Left renal pelvis (tissue), 4 donors: ENCODE measurements at places on chromosomes 2 and 18.

DNA sequence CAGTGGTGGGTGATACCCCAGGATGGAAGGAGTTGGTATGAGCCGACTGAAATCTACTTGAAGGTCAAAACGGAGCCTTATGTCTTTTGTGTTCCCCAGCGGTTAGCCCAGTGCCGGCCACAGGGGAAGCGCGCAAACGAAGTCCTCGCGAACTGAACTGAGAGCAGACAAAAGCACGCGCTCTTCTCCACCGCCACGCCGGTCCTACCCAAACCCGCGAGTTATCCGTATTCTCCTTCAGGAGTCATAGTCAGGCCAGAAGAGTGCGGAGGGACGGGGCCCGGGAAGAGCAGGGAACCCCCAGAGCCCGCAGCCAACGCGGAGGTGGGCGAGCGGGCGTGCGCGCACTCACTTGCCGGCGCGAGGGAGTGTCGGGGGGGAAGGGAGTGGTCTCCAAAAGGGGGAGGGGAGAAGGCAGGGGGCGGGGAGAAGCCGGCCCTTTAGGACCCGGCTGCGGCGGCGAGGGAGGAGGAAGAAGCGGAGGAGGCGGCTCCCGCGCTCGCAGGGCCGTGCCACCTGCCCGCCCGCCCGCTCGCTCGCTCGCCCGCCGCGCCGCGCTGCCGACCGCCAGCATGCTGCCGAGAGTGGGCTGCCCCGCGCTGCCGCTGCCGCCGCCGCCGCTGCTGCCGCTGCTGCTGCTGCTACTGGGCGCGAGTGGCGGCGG is at the start of gene IGFBP2:
IGFBP2 (plus strand) TSS at position 469 of the 664 bp plus-strand sequence; CDS start at position 573, 104 bp downstream.
- DNase-seq = no peak

- no peak for DNase-seq
Measured at GRCh38 chr18:63586966-63587365, at the start of gene SERPINB13. Gene SERPINB13, plus strand, starts transcription at chr18:63587343. Its CDS starts 1,325 bp downstream, at chr18:63588668.

DNA sequence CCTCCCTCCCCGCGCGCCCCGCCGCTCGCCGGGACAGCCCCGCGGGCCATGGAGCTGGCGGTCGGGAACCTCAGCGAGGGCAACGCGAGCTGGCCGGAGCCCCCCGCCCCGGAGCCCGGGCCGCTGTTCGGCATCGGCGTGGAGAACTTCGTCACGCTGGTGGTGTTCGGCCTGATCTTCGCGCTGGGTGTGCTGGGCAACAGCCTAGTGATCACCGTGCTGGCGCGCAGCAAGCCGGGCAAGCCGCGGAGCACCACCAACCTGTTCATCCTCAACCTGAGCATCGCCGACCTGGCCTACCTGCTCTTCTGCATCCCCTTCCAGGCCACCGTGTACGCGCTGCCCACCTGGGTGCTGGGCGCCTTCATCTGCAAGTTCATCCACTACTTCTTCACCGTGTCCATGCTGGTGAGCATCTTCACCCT is 865 bp downstream of the GALR1 start:
- DNase-seq = no peak

DNA sequence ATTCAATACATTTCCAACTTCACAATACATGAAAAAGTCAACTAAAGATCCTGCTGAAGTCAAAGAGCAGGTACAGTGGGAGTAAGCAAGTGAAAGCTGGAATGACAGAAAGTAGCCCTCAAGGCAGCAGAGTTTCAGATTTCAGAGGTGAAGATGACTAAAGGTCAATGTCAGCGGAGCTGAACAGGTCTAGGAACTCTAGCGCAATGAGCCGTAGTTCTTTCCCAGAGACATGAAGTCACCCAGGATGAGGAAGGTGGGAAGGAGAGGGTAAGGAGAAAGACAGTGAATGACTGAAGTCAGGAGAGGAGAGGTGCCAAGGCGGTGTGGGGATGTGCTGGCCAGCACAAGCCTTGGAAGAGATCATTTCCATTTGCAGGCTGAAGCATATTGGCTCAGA is 28.1 kb downstream of the PTPN2 start:
- no peak for DNase-seq

- no peak for DNase-seq
Measured at GRCh38 chr18:58955738-58956137, 91.1 kb downstream of the ZNF532 start.

GRCh38 chr2:191991442-191991841 is 144.6 kb upstream of the CAVIN2 start:
- no peak for DNase-seq

- DNase-seq = no peak
Measured at GRCh38 chr18:2009942-2010697, 561.2 kb downstream of the METTL4 start.

DNA sequence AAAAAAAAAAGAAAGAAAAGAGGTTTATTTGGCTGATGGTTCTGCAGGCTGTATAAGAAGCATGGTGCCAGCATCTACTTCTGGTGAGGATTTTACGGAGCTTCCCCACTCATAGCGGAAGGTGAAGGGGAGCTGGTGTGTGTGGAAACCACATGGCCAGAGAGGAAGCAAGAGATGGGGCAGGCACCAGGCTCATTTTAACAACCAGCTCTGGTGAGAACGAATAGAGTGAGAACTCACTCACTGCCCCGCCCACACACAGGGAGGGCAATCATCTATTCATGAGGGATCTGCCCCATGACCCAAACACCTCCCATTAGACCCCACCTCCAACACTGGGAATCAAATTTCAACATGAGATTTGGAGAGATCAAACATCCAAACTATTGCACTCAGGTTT is 68.5 kb downstream of the MOGAT1 start:
- DNase-seq = no peak

GRCh38 chr2:41446266-41446665 is 601.6 kb upstream of the PKDCC start:
- DNase-seq = no peak

DNA sequence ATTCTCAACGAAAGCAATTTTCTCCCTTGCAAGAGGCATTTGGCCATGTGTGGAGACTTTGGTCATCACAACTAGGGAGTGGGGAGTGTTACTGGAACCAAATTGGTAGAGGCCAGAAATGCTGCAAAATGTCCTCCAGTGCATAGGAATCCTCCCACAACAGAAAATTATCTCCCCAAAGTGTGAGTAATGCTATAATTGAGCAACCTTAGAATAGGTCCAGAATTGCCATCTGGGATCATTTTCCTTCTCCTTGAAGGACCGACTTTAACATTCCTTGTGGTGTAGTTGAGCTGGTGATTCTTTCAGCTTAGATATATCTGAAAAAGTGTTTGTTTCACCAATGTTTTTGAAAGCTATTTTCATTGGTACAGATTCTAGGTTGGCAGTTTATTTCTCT is 111.2 kb upstream of the SMIM21 start:
- no peak for DNase-seq

- DNase-seq = no peak
Measured at GRCh38 chr18:26268454-26268853, 42.2 kb downstream of the TAF4B start.

GRCh38 chr2:146927080-146927711 is 917.6 kb upstream of the ACVR2A start:
- peak; percentile 36 for DNase-seq

GRCh38 chr2:162926907-162927306 is 88.3 kb upstream of the KCNH7 start:
- DNase-seq = no peak

DNA sequence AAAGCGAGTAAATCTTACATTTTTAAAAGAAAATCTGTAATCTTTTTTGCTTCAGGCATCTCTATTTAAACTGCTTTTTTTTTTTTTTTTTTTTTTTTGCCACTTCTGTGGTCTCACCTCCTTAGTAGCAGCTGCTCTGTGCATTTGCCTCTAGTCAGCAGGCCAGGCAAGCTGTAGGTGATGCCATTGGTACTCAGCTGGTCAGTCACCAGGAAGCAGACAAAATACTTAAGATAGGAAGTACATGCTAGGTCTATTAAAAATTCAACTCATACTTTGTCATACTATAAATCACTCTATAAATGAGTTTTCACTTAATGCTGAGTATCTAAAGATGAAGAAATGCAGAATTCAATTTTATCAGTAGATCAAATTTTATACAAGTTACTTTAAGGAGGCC is 83.7 kb downstream of the KYNU start:
- DNase-seq = no peak

DNA sequence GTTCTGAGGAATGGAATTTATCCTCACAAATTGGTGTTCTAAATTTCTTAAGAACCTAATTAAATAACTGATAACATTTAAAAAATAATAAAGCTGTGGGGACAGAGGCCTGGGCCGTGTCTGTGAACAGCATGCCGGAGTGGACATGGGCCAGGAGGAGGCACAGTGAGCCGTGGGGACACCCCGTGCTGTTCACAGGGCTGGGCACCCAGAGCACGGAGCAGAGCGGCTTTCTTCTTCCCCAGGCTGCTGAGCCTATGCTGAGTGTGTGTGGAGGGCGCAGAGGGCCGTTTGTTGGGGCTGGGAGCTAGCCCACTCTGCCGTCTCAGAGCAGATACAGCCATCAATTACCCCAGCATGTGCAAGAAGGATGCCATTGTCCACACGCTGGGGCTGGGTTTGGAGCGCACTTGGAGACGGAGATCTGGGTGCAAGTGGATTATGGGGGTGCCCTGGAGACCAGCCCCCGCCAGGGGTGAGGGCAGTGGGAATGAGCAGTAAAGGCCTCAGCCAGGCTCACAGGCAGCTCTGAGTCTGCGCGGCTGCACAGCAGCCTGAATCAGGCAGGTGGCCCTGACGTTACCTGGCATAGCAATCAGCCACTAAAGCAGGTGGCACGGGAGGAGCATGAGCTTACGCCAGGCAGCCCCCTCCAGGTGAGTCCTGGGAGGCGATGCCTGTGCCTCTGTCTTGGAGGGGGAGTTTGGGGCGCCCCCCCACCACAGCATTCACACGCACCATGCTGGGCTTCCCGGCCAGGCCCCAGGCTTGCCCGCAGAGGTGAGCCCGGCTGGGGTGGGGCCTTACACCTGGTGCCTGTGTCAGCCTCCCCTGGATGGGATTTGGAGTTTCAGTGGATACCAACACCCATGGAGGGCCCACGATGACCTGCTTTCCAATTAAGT is 52.1 kb upstream of the SLC66A3 start:
- DNase-seq = no peak

DNA sequence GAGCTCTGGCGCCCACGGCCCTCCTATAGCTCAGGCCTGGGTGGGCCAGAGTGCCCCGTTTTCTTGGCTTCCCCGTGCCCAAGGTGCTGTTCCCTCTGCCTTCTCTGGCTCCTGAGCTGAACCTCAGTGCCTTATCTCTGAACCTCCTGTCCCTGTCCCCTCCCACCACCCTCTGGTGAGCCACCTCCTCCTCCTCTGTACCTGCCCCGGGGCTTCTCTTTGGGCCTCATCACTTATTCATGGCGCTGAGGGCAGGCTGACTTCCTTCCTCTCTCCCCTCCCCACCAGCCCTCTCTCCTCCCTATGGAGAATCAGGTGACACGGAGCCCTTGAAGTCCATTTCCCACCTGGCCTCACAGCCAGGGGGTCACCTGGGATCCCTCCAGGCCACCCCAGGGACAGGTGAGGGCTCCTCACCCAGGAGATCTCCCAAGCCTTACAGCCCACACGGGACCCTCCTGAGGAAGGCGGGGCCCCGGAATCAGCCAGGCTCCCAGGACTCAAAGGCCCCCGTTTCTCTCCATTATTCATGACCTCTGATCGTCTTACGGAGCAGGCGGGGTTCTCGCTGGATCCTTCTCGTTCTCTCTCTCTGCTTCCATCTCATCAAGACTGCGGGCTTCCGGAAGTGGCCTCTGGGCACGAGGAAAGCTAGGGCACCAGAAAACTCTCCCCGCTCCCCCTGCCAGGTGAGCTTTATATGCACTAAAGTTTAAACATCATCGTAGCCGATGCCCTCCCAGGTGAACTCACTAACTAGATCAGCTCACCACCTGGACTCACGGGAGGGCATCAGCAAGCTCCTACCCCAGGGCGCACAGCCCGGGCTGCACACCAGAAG is at the start of gene LOXHD1:
LOXHD1 (minus strand) TSS at position 106 of the 841 bp plus-strand sequence. CDS start 187 bp downstream, outside the sequence.
- DNase-seq = no peak

- no peak for DNase-seq
Measured at GRCh38 chr18:47054369-47054768, 18.9 kb upstream of the ELOA2 start.

- no peak for DNase-seq
Measured at GRCh38 chr2:190343089-190343535, 277 bp upstream of the INPP1 start.

GRCh38 chr2:67840460-67841068 is 222.2 kb downstream of the C1D start:
- DNase-seq = peak; percentile 59

DNA sequence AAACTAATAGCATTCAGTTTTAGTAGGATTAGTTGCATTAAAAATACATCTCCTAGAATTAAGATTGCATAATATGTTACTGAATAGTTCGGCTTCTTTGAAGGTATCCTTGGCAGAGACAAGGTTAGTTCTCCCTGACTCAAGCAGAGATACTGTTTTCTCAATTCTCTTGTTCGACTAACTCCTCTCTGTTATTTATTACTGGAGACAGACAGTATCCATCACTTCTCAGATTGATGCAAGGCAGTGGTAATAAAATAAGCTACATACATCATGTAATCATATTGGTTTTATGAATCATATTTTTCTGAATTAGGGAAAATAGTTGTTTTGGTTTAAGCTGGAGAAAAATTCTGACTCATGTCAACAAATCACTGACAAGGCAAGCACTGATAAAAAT is 134.8 kb downstream of the SLC8A1 start:
- DNase-seq = no peak

- DNase-seq = no peak
Measured at GRCh38 chr2:85682378-85682777, 11.8 kb upstream of the GNLY start.

- no peak for DNase-seq
Measured at GRCh38 chr18:76252880-76253279, 242.2 kb downstream of the ZNF516 start.

DNA sequence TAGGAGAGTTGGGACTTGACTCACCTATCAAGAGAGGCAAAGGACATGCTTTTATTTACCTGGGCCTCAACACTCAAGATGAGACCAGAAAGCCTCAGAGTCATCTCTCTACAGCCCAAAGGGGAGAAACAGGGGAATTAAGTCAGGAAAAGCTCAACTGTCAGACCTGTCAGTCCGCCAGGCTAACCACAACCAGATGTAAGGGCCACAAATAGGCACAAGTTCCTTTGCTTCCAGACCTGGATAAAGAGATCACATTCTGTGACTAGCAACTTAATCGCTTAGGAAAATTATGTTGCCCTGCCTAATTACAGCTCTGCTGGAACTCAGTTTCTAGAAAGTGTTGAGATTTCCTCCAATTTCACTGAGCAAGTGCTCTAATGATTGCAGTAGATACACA is 67.9 kb downstream of the ANKRD44 start:
- DNase-seq = no peak

DNA sequence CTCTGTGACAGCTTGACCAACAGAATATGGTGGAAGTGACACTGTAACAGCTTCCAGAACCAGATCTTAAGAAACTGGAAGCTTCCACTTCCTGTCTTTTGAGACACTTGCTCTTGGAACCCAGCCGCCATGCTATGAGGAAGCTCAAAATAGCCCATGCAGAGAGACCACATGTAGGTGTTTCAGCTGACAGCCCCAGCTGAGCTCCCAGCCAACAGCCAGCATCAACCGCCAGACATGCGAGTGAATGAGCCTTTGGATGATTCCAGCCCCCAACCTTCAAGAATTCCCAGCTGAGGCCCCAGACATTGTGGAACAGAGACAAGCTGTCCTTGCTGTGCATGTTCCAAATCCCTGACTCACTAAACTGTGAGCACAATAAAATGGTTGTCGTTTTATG is 27.9 kb downstream of the ACVR1 start:
- no peak for DNase-seq
